ENCODE measurements at places on chromosomes 12 and 14.
A peak's percentile ranks its signal among the peaks of the same experiment; 100 is the strongest.

- DNase-seq, result no peak
These were observed 10.7 kb upstream of the KRT82 start for GRCh38 chr12:52416795-52417194.

DNA sequence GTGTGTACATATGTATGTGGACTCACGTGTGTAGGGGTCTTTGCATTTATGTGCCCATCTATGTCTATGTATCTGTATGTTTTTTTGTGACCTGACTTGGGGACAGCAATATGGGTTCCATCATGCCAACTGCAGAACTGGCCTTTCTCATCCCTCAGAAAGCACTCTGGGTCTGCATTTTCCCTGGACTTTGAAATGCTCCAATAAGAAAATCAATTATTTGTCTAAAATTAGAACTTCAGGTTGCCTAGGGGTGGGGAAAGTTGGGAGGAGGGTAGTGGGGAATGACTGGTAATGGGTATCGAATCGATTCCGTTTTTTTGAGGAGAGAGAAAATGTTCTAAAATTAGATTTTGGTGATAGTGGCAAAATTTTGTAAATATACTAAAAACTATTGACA is 140.8 kb upstream of the NOS1 start:
- no peak for DNase-seq

DNA sequence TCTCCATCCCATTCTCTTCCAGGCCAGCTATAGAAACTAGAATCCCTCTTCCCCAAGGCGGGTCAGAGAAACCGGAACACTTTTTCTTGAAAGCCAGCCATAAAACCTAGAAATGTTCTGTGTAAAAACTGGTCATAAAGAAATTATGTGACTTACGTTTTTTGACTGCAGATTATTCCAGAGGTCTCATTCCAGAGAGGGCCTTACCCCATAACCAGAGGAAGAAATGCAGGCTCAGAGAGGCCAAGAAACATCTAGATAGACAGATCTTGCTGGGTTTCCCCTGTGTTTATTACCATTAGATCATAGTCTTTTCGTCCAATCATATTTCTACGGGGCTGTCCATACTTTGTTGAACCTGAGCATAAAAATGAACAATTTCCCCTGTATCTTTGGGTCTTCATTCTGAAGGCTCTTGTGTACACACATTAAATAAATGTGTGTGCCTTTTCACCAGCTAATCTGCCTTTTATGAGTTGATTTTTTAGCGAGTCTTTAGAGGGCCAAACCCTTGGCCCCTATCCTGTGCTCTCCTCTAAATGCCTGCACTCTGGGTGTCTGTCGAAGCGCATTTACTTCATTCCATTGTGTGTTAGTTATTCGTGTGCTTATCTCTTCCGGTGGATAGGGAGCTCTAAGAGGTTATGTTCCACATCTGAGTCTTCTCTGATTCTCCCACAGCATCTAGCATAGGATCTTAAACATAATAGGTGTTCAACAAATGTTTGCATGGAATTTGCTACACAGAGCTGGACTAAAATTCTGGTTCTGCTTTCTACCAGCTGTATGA is 163.0 kb downstream of the ADCK1 start:
- DNase-seq, result no peak

DNA sequence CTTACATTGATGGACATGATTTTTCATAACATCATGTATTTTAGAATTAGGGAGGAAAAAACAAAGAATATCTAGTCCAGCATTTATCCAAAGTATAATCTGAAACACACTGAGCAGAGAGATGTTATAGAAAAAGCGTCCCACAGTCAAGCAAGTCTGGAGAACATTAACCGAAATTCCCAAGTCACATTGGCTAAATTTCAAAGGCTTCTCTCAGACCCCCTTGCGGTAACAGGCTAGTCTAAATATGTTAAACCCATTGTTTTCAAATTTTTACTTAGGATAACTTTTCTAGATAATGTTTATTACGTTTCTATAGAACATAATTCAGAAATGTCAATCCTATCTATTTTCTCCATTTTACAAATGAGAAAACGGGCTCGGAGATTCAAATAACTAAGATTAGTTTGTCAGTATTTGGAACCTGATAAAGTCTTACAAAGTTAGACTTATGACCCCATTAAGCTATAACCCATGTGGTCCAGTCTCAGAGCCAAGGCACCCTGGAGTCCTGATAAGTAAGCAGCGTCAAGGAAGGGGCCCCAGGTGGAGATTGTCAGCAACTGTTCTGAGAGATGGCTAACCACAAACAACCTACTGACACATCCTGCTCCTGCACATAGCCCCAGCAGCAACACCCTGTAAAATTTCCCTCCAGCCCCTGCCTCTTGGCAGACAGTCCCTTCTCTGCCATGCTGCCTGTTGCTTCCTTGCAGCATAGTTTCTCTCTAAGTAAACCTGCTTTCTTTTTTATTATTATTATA is 220.6 kb upstream of the TMEM260 start:
- DNase-seq, result no peak

DNA sequence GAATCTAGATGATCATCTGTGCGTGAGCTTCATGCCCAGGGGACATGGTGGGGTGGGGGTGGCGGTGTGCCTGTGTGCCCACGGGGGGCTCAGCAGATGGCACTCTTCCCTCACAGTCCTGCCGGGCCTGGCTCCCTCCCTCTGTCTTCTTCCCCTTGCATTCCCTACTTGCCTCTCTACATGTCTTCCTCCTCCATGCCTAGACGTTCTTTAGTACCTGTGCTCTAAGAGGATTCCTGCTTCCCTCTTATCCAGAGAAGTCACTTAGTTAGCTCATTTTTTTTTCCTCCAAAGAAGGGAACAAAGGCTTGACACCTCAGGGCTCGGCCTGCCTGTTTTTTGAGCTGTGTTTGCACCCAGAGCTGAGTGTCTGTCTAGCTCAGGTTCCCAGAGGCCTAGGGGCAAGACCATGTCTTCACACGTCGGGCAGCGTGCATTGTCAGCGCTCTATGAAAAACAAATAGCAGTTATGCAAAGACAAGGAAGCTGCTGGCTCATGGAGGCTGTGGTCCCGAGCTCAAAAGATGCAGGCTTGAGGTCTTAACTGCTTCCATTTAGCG is 48.8 kb downstream of the NINJ2 start:
- no peak for DNase-seq

DNA sequence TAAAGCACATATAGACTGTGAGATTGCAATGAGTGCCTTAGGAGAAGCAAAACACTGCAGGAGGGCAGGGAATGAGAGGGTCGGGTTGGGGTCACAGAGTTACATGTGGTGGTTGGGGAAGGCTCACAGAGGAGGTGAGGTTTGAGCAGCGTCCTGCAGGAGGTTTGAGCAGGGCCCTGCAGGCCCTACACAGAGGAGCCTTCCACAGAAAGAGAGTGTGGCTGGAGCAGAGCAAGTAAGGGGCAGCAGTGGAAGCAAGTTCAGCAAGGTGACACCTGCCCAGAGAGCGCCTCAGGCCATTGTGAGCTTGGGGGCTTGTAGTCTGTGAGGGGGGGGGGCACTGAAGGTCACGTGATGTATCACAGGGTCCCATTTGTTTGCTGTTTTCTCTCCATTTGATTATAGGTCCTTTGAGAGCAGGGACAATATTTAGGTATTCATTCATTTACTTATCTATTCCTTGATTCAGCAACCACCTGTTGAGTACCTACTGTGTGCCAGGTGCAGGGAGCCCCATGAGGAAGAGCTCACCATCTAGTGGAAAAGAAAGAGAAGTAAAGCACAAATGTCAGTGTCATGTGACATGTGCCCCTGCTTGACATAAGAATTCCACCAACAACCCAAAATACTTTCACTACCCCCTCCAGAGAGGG is 56.6 kb downstream of the GALNT16 start:
- no peak for DNase-seq

DNA sequence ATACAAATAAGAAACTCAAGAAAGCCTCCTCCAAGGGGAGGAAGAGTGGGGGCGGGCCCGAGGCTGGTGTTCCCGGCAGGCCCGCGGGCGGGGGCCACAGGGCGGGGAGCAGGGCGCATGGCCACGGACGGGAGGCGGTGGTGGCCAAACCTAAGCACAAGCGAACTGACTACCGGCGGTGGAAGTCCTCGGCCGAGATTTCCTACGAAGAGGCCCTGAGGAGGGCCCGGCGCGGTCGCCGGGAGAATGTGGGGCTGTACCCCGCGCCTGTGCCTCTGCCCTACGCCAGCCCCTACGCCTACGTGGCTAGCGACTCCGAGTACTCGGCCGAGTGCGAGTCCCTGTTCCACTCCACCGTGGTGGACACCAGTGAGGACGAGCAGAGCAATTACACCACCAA is 8.7 kb downstream of the DACT1 start:
- DNase-seq, result no peak

GRCh38 chr12:89464974-89465592 is 59.5 kb downstream of the GALNT4 start:
- peak; percentile 38 for DNase-seq

DNA sequence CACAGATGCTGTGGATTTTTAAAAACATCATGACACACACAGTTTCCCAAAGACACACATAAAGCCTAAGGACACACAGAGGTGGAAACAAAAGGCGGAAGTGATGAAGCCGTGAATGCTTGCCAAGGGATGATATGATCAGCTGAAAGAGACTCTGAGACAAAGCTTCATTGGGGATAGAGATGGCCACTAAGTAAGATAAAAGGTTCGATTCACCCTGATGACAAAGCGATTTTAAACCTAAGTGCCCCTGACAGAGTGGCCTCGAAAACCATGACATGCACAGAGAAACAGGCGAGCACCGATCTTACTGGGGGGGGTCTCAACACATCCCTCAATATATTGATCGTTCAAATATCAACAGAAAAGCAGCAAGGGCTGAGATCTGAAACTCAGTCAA is 20.3 kb upstream of the EIF5 start:
- no peak for DNase-seq

DNA sequence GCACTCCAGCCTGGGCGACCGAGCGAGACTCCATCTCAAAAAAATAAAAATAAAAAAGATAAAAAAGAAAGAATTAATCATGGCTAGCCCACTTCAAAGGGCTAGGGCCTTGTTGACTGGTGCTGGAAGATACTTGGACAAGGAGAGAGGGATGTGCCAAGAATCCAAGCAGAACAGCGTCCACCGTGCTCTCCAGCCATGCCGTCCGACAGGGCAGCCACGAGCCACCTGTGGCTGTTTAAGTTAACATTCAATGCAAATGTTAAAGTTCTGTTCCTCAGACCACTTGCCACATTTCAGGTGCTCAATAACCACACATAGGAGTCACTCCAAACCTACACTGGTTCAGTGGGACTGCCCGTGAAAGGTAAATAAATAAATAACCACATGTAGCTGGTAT is 21.4 kb downstream of the SLC6A13 start:
- no peak for DNase-seq

- DNase-seq, result no peak
These were observed 10.8 kb downstream of the MLH3 start for GRCh38 chr14:75040507-75040906.

DNA sequence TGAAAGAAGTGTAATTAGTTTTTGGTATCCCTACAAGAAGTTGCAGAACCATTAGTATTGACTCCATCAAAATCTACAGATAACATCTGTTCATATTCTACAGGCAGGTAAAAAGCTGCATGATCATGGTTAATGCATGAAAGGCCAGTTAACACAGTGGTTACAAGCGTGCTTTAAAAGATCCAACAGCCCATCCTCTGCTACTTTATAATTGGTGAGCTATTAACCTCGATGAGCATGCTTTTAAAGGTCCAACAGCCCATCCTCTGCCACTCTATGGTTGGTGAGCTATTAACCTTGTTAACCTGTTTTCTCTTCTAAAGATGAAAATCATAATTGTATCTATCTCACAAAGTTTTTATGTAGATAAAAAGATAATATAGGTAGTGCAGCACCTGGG is 289.3 kb downstream of the DUSP6 start:
- peak; percentile 66 for DNase-seq

DNA sequence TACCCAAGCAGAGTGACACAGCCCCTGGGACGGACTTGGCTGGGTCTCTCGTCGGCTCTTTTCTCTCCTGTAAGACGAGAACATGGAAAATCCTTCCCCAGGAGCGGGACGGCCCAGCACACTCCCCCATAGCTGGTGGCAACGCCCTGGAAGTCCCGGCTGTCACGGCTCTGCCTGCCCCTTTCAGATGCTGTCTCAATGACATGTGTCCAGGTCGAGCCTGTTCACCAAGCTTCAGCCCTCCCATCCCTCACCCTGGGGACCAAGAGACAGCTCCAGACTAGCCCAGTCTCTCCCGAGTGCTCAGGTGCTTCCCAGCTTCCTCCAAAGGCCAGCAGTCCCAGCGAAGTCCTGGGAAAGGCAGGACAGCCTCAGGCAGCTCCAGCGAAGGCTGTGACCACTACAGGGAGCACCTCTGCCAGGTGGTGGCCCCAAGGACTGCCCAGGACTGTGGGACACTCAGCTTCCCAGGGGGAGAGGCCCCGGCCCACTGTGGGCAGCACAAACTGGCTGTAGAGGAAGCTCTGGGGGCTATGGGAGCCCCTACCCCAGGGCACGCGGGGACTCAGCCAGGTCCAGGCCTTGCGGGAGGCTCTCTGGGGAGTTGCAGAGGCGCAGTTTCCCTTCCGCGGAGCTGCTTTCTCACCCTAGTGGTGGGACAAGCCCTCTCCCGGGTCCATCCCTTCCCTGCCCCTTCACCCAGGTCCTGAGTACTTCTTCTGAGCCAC is 33.6 kb downstream of the TNFAIP2 start:
- no peak for DNase-seq

- peak; percentile 8 for DNase-seq
These were observed 178.1 kb upstream of the ARHGAP5 start for GRCh38 chr14:31898838-31899528.

DNA sequence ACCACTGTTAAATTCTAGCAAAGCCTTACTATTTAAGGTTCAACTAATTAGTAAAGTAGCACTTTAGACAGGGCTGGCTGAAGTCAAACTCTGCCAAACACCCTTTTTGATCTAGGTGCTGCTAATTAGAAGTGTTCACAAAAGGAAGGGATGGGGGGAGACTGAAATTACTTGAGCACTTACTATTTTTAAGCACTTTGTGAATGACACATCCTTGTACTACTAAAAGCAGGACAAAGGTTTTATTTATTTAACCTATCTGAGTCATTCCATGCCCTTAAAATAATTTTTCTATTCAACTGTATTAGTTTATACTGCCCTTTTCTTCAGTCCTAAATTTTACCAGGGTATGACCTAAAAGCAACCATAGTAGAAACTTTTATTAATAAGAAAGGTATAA is 20.1 kb downstream of the MBIP start:
- peak; percentile 36 for DNase-seq

- DNase-seq, result no peak
These were observed 324.2 kb downstream of the AEBP2 start for GRCh38 chr12:19763488-19763887.

DNA sequence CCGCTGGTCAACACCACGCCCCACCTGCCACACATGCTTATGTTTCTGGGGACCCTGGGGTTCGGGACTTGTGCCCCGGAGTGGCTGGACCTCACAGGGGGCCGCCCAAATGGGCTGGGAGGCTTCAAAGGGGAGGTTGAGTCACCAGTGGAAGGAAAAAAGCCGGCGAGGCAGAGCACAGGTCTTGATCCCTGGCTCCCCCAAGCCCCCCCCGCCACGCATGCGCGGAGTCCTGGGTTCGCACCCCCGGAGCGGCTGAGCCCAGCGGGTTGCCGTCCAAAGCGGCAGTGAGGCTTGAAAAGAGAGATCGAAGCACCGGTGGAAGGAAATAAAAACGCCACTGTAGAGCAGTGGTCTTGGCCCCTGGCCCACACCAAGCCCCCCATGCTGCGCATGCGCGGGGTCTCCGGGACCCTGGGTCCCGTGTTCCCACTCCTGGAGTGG is 313.5 kb downstream of the ALG10 start:
- no peak for DNase-seq

GRCh38 chr12:124188084-124188483 is 106.8 kb upstream of the RFLNA start:
- DNase-seq, result no peak

GRCh38 chr14:67358924-67359774 is 455 bp downstream of the ATP6V1D start:
- peak; percentile 78 for DNase-seq

- no peak for DNase-seq
These were observed 56.5 kb downstream of the SAMD4A start for GRCh38 chr14:54623279-54624004.
